ENCODE measurements at places on chromosomes 2 and 18.

DNA sequence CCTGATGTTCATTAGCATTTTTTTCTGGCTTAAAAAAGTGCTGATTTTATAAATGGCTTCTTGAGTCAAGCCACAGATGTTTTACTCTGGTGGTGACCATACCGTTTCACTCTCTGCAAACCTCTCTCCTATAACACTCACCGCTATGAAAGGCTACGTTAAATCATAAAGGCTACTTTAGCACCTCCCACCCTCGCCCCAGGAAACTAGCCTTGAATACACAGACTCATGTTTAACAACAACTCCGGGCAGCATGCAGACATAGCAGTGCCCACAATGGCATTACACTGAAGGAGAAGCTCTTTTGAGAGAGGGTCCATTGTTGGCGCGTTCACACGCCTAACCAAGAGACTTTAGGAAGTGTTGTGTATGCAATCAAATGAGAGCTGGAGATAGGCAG lies 5.6 kb downstream of the MYT1L start:
- DNase-seq: no peak

- DNase-seq: no peak
Measured at GRCh38 chr2:197708331-197708730, 3.2 kb downstream of the MARS2 start.

GRCh38 chr2:26429779-26430578 lies 28.3 kb downstream of the DRC1 start:
- no peak for DNase-seq

DNA sequence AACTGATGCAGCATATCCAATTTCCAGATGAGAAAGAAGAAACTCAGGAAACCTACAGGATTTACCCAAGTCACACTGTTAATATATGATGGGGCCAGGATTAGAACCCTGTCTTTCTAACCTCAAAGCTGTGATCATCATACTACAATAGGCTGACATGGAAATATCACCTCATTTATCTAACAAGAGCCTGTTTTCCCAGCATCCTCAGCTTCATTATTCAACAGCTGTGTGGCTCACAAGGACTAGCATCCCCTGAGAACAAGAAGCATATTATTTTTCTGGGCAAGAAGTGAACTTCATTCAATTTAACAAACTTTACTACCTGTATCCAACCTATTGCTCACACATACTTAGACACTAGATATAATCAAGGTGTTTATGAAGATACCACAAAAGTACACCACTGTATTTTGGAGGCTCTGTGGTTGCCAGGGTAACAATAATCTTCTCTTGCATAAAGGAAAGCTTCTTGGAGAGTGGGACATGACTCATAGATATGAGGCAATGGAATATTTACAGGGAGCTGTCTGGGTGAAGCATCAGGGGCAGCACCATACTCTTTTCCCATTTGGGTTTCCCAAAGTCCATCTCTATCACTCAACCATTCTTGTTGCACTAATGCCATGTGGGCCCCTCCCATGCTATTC lies 218.2 kb downstream of the RAD51AP2 start:
- DNase-seq: no peak

- DNase-seq: no peak
Measured at GRCh38 chr2:67399831-67400489, 2.8 kb downstream of the ETAA1 start.

DNA sequence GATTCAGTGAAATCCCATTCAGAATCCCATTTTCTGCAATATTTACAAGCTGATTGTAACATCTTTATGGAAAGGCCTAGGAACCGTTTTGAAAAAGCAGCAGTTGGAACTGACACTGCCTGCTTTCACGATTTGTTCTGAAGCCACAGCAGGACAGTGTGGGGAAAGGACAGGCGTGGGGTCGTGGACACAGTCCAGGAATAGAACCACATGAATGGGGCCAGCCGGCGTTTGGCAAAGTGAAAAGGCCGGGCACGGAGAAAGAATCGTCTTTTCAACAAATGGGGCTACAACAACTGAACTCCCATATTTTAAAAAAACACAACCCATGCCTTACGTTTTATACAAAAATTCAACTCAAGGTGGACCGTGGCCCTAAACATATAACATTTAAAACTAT lies 69.8 kb downstream of the SLC66A2 start:
- no peak for DNase-seq

- DNase-seq: no peak
Measured at GRCh38 chr2:10517351-10518043, 69.4 kb upstream of the ODC1 start.

DNA sequence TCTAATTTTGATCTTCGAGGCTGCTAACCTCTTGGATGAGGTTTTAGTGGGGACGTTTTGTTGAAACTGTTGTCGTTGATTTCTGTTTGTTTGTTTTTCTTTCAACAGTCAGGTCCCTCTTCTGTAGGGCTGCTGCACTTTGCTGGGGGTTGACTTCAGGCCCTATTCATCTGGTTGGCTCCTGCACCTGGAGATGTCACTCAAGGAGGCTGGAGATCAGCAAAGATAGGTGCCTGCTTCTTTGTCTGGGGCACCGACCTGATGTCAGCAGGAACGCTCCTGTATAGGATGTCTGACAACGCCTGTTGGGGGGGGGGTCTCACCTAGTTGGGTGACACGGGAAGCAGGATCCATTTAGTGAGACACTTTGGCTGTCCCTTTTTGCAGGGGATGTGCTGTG lies 915.6 kb upstream of the CHAC2 start:
- DNase-seq: no peak

DNA sequence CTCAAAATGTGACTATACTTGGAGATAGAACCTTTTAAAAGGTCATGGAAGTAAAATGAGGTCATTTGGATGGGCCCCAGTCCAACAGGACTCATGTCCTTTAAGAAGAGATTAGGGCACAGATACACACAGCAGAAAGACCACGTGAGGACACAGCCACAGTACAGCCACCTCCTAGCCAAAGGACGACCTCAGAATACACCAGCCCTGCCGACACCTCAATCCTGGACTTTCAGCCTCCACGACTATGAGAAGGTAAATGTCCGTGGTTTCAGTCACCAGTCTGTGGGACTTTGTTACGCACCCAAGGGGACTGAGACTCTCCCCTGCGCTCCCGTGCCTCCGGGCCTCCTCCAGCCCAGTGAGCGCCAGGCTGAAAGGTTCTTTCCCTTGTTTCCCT lies 30.2 kb upstream of the HPCAL1 start:
- DNase-seq: no peak

- DNase-seq: no peak
Measured at GRCh38 chr2:7588295-7588694, 671.1 kb downstream of the RNF144A start.

DNA sequence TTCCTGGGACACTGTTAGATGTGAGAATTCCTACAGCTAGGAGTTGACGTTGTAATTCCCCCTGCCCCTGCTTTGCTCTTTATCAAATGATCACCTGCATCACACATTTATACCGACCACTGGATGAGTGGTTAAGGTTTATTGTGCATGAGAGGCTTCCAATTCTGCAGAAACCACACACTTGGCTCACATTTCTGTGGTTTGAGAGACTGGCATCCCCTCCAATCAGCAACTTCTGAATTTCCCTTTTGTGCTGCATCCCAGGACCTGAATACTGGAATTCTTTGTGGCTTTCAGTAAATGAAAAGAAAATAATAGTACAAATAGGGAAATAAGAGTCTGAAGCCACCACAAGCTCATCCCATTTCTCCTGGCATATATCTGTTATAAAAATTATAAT lies 628.7 kb upstream of the PIK3C3 start:
- DNase-seq: no peak

DNA sequence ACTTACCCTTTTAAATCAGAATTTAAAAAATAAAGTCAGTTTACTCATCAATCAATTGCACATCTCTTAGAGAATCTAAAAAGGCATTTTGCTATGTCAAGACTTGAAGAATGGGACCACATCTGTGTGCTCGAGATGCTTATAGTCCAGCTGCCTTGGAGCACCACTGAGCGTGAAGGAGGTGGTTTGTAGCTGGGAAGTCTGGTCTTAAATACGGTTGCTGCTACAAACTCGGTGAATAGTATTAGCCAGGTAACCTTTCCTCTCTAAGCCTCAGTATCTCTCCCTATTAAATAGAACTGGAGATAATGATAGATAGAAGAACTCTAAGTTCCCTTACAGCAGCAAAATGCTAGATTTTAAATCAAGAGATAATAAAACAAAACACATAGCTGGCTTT lies 289.7 kb downstream of the TRIB2 start:
- no peak for DNase-seq

DNA sequence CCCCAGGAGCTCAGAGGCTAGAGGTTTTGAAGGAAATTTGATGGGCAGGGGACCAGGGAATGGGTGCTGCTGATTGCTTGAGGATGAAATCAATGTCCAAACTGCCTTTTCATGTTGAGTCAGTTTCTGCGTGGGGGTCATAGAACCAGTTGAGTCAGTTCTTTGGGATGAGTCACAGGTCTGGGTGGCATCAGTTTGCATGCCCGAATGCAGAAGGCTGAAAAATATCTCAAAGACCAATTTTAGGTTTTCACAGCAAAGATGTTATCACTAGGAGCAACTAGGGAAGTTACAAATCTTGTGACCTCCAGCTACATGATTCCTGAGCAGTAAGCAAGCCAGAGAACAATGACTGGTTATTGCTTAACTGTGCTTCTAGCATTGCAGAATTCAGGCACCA lies 1135.1 kb upstream of the CRIM1 start:
- DNase-seq: no peak

DNA sequence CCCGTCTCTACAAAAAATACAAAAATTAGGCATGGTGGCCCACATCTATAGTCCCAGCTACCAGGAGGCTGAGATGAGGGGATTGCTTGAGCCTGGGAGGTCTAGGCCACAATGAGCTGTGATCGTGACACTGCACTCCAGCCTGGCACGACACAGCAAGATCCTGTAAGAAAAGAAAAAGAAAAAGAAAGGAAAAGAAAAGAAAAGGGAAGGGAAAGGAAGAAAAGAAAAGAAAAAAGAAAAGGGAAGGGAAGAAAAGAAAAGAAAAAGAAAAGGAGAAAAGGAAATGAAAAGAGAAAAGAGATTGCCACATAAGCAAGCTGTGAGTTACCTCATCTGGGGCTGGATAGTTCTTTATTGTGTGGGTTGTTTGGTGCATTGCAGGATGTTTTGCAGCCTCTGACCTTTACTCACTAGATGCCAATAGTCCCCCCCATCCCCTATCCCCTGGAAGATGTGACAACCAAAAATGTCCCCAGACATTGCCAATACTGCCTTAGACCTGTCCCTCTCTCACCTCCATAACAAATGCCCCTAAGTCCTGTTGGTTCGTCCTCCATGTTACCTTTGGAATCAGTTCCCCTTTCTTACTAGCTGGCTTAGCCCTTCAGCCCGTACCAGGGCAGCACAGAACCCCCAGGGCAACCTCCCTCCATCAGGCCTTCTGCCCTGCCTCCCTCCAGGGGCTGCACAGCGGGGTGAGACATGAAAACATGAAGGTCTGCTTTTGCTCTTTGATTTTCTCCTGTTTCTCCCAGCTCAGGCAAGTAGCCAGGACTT lies 8.9 kb downstream of the ASPRV1 start:
- no peak for DNase-seq

DNA sequence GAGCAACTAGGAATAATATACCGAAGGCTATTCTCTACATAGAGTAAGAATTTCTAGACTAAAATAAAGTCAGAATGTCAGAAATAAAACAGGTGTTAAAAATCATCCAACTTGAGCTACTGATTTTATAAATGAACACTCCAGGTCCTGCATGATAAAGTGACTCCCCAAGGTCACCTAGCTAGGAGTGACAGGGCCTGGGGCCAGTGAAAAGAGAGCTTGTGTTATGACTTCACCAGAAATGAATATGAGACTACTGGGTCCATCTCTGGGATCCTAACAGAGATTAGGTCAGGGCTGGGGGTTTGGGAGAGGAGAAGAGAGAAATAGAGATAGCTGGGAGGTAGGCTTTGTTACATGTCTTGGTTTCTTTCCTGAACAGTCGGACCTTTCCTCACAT lies 89.7 kb upstream of the CYP1B1 start:
- DNase-seq: no peak

DNA sequence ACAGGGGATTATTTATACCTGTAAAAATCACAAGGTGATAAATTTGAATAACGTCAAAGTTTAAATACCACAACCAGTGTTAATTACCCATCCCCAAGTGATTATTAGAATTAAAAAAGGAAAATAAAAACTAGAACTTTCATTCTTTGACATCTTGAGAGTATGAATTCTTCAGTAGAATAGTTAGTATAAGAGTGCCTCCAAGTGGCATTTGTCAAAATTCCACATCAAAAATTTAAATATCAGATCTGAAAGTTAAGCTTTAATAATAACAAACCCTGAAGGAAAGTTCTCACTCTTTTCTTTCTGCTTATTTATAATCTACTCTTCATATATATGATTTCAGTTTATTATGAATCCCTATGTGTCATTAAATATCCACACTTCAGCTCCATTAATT lies 273.7 kb upstream of the KYNU start:
- no peak for DNase-seq

DNA sequence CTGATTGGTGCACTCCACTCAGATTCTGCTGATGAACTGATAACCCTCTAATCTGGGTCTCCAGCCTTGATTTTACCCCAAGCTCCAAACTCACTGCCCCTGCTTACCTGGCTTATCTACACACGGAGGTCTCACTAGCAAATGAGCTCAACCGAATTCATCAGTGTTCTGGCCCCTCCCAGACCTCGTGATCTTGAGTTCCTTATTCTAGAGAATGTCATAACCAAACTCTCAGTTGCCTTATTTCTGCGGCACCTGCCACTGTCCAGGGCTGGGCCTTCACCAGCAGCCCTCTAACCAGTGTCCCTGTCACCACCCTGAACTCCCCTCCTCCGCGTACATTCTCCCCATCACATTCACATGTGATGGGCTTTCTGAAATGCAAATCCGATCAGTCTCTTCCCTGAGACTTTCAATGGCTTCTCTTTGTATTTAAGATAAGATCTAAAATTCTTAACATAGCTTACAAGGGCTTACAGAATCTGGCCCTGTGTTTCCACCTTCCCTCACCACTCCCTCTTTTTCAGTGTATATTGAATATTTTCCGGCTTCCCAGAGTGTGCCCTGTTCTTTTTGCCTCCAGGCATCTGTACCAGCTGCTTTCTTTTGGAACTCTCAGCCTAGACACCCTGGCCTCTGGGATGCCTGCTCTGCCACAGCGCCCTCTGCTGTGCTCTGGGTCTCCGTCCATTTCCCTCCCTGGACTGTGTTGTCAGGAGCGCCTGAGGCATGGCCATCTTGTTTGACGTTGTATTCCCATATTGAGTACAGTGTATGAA lies 31.1 kb downstream of the NAB1 start:
- peak; percentile 8 for DNase-seq
